ENCODE measurements at places on chromosomes 7 and 10. TPM values are rescaled to one million over a fixed set of nuclear protein-coding genes. Genes with fewer than 3 reads are reported as not detected.

KCP gene
- 0.88 TPM for total RNA-seq

TMEM236 gene
- total RNA-seq, result 6.8 TPM

FFAR4 gene
- 1.8 TPM for total RNA-seq

CNPY1 gene
- not detected for total RNA-seq

STAG3 gene
- total RNA-seq, result 0.65 TPM

IL6 gene
- total RNA-seq, result 5.1 TPM

HNRNPA2B1 gene
- total RNA-seq, result 208 TPM

PHF14 gene
- total RNA-seq, result 39.9 TPM

DNA2 gene
- total RNA-seq, result 2.9 TPM

GJC3 gene
- total RNA-seq, result 2.1 TPM

PLXDC2 gene
- total RNA-seq, result 68.3 TPM

CXCL12 gene
- total RNA-seq, result 75.0 TPM

CRCP gene
- total RNA-seq, result 39.4 TPM

GPR37 gene
- 0.16 TPM for total RNA-seq

ITPRID1 gene
- total RNA-seq, result not detected

CCDC172 gene
- total RNA-seq, result not detected

SPDYE2 gene
- not detected for total RNA-seq

THSD7A gene
- 7.3 TPM for total RNA-seq

SERPINE1 gene
- 25.5 TPM for total RNA-seq

C10orf88 gene
- 10.8 TPM for total RNA-seq

TAS2R41 gene
- not detected for total RNA-seq

NPFFR1 gene
- total RNA-seq, result not detected

TRIM50 gene
- 0.94 TPM for total RNA-seq

NPVF gene
- not detected for total RNA-seq

ADCK2 gene
- 6.8 TPM for total RNA-seq

ALOX5 gene
- total RNA-seq, result 33.9 TPM

FEZF1 gene
- not detected for total RNA-seq

SPAG6 gene
- total RNA-seq, result not detected

CPXM2 gene
- 7.7 TPM for total RNA-seq

OLAH gene
- 0.38 TPM for total RNA-seq

BMPR1A gene
- 25.6 TPM for total RNA-seq

PNLIPRP2 gene
- total RNA-seq, result not detected

SEMA4G gene
- 0.51 TPM for total RNA-seq

FGFR2 gene
- 15.4 TPM for total RNA-seq

ELN gene
- 137 TPM for total RNA-seq

TBATA gene
- total RNA-seq, result not detected

LIPM gene
- not detected for total RNA-seq

GLI3 gene
- 16.7 TPM for total RNA-seq

VSTM2A gene
- not detected for total RNA-seq

TMEM140 gene
- 114 TPM for total RNA-seq

WDR37 gene
- 11.4 TPM for total RNA-seq

TYSND1 gene
- 6.7 TPM for total RNA-seq

AIFM2 gene
- total RNA-seq, result 97.2 TPM

FOXI2 gene
- total RNA-seq, result not detected

PITX3 gene
- total RNA-seq, result not detected

SLC26A3 gene
- total RNA-seq, result not detected

OR2A12 gene
- not detected for total RNA-seq

OR9A4 gene
- not detected for total RNA-seq

RPEL1 gene
- not detected for total RNA-seq

LRIT1 gene
- not detected for total RNA-seq
